HFF-Myc (cell line): ENCODE measurements at places on chromosomes 2 and 18.

DNA sequence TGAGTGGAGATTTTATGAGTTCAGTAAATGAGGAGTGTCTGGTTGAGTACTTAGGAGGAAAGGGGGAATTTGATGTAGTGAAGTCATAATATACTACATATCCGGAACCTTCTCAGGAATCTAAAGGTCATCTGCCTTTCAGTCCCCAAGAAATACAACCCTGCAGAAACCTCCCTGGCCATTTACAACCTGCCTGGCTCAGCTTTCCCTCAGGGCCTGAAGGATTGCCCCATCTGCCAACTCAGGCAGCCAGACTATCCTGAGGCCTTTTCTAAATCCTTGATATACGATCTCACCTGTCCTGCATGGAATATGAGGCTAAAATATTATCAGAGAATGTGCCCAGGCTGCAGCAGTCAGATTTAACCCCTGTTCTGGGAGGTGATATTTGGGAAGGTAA, 165.4 kb upstream of the SPOPL start:
- no peak for DNase-seq

DNA sequence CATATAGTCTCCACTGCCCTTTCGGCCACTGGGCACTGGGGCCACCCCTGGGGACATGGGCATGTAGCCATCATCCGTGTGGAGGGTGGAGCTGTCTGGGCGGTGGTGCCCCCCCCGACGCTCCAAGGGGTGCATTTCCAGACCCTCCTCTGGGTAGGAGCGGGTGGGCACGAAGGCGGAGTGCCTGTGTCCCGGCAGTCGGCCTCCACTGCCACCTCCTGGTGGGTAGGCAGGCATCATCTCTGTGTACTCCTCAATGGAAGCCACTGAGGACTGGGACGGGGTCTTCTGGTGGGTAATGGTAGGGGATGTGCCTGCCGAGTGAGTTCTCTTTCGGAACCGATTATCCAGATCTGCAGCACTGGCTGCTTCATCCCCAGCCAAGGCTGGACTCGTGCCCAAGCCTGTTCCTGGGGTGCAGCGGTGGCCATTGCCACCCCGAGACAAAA, 2.8 kb downstream of the IRS1 start:
- DNase-seq = no peak

DNA sequence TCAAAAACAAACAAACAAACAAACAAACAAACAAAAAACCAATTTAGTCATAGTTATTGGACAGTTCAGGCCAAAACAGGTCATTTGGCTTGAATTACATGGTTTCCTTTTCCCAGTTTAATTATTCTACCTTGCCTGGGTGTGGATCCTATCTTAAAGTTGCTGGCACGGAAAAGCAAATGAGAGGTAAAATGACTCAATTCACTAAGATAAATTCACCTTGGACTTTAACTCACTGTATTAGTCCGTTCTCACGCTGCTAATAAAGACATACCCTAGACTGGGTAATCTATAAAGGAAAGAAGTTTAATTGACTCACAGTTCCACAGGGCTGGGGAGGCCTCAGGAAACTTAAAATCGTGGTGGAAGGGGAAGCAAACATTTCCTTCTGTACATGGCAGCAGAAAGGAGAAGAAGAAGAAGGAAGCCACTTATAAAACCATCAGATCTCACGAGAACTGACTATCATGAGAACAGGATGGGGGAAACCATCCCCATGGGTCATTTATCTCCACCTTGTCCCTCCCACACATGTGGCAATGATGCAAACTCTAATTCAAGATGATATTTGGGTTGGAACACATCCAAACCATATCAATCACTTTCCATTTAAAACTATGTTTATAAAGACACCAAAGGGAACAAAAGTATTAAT, 22.5 kb upstream of the TRAPPC8 start:
- DNase-seq = no peak

DNA sequence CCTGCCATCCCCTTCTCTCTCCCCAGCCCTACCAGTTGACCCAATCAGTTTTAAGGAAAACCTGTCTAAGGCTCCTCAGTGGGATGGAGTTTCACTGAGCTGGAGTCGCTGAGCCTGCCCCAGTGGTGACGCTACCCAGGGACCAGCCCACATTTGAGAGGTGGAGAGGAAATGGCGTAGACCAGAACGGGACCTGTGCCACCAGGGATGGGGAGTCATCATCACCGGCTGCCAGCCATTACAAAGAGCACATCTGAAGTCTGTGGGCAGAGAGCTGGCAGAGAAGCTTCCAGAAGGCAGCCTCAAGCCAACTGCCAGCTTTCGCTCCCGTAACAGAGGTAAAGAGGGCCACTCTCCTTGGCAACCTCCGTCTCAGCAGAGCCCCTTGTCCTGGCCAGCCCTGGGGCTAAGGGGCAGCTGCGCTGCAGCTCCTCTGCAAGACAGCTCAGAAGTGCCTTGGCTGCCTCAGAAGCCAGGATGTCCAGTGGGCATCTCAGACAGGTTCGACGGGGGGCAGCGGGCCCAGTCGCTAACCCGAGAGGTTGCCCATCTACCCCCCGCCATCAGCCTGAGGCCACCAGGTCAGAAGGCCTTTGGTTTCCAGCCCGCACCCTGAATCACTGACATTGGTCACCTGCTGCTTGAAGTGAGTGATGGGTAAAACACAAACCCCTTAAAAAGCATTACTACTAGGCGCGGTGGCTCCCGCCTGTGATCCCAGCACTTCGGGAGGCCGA, 15.4 kb downstream of the SDC1 start:
- DNase-seq = no peak

GRCh38 chr18:27778441-27778840, 398.5 kb downstream of the CDH2 start:
- DNase-seq = no peak

- DNase-seq = no peak
Measured at GRCh38 chr2:5453220-5454050, 238.7 kb upstream of the SOX11 start.

- no peak for DNase-seq
Measured at GRCh38 chr2:207828361-207829057, 58.8 kb upstream of the FZD5 start.

DNA sequence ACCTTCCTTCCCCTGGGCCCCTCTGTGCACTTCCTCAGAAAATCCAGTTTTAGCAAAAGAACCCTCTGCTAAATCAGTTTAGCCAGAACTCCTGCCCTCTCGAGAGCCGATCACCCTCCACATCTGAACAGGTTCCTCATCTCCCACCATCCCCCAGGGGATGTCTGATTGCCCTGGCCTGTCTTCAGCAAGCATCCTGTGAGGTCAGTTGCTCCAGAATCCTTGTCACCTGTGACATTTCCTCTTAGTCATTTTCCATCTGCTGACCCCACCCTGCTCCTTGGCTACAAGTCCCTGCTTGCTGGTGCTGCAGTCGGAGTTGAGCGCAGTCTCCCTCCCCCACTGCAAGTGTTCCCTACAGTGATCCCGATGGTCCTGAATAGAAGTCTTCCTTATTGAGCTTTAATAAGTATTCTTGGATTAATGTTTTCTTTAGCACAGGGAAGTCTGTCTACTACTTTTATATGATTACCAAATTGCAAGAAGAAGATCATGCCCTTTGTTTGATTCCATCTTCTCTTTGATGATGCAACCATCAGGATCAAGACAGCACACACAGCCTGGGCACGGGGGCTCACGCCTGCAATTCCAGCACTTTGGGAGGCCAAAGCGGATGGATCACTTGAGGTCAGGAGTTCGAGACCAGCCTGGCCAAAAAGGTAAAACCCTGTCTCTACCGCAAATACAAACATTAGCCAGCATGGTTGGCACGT, 30.9 kb upstream of the UBE2F start:
- no peak for DNase-seq

DNA sequence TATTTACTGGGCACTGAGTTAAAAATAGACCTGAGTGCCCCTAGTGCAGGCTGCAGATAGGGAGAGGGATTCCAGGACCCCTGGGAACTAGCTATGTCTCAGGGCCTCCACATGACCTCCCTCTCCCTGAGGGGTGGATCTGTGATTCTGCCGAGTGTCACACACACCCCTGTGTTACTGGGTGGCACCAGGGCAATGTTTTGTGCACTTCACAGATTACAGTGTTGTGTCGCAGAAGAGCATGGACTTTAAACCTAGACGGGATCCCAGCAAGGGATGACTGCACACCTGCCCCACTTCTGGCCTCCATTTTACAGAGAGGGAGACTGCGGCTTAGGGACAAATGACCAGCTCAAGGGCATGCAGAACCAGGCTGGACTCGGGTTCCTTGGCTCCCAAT, 65.6 kb downstream of the ZFP36L2 start:
- DNase-seq = no peak

- DNase-seq = no peak
Measured at GRCh38 chr2:142983174-142983573, 105.7 kb downstream of the KYNU start.

GRCh38 chr2:65598996-65599395, 166.6 kb upstream of the SPRED2 start:
- no peak for DNase-seq

DNA sequence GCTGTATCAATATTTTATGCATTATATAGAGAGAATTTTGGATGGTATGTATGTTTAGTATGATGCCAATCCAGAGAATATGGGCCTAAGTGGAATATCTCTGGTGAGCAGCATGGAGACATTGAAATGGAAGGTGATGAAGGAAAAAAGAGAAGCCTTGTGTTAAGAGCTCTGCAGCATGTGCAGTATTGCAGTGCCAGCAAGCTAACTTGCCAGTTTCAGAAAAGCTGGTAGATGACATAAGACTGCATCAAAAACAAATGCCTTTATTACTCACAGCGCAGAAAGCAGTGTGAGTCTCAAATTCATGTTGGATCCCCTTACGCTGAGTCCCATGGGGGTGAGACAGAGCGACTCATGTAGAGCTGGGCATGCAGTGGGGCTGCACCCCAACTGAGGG, 280.2 kb downstream of the CTNNA2 start:
- DNase-seq = no peak

- DNase-seq = no peak
Measured at GRCh38 chr18:53752781-53753367, 471.6 kb downstream of the MBD2 start.

- no peak for DNase-seq
Measured at GRCh38 chr2:4597400-4597799, 894.0 kb downstream of the DCDC2C start.
